Ovary (tissue), 10 donors: ENCODE measurements at places on chromosomes 16 and 17. TPM values are rescaled to one million over a fixed set of nuclear protein-coding genes. Genes with fewer than 3 reads are reported as not detected.

- DNase-seq, result no peak
Observed at GRCh38 chr16:58425756-58426494, 33.7 kb downstream of the GINS3 start.

DNA sequence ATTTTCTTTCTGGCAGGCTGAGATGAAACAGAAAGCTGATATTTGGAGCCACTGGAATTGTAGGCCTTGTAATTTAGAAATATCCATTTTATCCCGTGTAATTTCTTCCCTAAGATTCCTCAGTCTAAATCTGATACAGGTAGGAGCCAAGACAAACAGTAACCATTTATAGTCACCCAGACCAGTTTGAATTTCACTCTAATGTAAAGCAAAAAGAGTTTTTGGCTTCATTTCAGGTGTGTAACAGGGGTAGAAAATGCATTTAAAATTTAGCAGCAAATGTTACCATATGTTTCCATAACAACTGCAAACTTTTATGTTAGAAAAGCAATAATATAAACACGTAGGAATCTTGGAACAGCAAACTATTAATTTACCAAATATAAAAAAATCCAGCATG, 249.4 kb downstream of the FTO start:
- DNase-seq, result no peak

GRCh38 chr16:75320435-75320834, 69.0 kb upstream of the BCAR1 start:
- DNase-seq, result no peak

The CDRT15 gene
- not detected for total RNA-seq
